Inflammatory macrophage treated with lipopolysaccharide for 4 hours (primary cell): ENCODE measurements at places on chromosomes 11 and 22.
A peak's percentile ranks its signal among the peaks of the same experiment; 100 is the strongest.

DNA sequence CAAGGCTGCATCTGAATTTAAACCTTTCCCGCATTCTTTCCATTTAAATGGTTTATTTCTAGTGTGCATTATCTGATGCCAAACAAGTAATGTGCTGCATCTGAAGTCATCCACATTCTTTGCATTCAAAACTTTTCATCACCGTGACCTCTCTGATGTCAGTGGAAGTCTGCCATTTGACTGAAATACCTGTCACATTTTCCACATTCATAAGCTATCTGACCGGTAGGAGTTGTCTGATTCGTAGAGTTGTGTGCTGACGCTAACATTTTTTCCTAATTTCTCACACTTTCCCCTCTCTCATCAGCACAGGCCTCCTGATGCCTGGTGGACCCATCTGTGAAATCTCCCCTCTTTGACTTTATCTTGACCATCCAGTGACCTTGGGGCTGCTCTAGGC lies 79.9 kb upstream of the BARX2 start:
- DNase-seq: no peak

DNA sequence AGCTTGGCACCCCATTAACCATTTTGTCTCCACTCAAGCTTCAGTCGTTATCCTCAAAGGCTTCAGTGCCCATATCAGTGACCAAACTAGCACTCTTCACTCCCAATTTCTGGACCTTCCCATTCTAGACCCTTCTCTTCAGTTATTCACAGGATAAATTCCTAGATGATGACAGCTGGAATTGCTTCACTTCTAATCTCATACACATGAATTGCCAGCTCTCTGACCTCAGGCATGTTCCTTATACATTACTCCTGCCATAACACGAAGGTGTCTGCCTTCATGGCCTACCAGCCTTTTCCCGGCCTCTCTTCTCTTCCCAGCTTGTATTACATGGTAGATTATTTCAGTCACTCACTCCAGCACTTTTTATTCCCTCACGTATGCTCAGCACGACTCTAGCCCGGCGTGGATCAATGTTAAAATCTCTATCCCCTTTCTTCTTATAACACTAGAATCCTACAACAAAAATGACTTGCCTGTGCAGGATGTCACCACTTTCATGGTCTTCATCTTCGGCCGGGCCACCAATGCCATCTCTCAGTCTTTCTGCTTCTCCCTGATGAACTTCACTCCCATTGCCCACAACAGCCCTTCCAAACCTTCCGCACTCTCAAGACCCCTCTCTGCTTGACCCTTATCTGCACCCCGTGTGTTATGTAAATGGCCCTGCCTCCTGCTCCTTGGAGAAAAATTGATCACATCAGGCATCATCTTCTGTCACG lies 36.9 kb downstream of the EIF3F start:
- DNase-seq: no peak

DNA sequence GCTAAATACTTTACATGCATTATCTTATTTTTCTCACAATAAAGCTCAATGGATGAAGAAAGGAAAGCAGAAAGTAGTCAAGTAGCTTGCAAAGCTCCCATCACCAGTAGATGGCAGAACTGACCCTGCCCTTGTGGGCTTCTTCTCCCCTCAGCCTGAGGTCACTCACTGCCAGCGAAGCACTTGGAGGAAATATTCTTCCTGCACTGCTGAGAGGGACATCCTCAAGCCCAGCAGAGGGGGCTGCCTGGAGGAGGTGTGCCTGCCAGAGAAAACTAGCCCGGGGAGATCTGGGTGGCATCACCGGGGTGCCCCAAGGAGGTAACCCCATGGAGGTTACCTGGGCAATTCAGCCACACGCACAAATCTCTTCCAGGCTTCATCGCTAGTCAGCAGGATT lies 6.6 kb downstream of the APOL4 start:
- DNase-seq: peak; percentile 67

- no peak for DNase-seq
Measured at GRCh38 chr22:29617922-29618629, 14.6 kb downstream of the NF2 start.

GRCh38 chr11:92880381-92880780 lies 89.1 kb upstream of the MTNR1B start:
- no peak for DNase-seq
